ENCODE measurements at places on chromosomes 6 and 20.

DNA sequence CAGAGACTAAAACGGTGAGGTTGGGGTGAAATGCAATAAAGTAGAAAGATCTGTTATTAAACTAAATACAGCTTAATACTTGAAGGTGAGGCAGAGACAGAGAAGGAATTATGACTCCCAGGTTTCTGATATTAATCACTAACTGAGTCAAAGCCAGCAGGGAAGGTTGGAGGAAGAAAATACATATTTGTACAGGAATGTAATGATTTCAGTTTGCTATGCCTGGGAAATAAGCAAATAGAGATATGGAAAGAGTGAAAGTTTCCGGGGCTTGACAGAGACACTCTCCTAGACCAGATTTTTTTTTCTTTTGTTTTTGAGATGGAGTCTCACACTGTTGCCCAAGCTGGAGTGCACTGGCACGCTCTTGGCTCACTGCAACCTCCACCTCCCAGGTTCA, 76.8 kb downstream of the PTPRK start:
- DNase-seq = no peak

- DNase-seq = no peak
Measured at GRCh38 chr20:44686934-44687333, 28.2 kb upstream of the CCN5 start.

DNA sequence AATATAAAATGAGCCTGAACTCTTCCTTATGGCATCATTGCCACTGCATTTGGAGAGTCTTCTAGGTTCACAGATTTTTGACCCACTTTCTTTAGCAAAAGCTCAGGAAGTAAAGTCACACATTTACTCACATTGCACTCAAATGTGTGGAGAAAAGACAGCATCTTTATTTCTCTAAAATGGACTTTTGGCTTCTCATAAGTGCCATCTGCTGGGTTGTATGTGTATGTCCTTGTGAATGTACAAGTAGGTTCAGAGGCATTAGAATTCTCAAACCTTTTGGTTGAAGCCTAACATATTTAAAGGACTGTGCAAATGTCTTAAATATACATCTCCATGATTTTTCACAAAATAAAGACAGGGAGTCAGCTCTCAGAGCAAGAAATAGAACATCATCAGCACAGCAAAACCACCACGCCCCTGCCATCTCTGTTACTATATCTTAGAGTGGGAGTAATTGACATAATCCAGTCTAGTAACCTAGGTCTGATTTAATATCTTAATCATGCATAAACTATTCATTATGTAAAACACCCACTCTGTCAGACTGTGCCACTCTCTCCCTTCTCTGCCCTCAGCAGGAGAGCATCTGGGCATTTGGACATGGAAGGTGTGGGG, 42.2 kb upstream of the SPTLC3 start:
- no peak for DNase-seq

DNA sequence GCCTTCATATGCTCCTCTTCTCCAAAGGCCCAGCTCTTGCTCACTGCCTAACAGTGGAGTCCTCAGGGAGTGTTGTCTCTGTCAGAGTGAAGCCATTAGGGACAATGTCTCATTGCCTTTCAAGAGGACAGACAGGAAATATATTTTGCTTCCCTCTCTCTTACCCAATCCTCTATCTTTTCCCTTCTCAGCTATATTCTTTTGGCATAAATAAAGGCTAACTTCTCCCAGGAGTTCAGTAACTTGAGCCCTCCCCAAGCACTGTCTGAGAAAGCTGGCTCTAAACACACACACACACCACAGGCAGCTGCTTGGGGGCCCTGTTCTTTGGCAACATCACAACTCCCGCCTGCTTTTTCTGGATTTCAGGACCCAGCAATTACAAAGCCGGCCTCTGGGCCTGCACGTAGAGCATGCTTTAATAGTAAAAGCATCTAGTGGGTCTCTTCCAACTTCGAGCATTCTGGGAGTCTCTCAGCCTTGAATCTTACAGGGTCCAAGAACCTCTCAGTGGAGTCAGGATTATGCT, 34.7 kb upstream of the LAMA4 start:
- DNase-seq = no peak

DNA sequence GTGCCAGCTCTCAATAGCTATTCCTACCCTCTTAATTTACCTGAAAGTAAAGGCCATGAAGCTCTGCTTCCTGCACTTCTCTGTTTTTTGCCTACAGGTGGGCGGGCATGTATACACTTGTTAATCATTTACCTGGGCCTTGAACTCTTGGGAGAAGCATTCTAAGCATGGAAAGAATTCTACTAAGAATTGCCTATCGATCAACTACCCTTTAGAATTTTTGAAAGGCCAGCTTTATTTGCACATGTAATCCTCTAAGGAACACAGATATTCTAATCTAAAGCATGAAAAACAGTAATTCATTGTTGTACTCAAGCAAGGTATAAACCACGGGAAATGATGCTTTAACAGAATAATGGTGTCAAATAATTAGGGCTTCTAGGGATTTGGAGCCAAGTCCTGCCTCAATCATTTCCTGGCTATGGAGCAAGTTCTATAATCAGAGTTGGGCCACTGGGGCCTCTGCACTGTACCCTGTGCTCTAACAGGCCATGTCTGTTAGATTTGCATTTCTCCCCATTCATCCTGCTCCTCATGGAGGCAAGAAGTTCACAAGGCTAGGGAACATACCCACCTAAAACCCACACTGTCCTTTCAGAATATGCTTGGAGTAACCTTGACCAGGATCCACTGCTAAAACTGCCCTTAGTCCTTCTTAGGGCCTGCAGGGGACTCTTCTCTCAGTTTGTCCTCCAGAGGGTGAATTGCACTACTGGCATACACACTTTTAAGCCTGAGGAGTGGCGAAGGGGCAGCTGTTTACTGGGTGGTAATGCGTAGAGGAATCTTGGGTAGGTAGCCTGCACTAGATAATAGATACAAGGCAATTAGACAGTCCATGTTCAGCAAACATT, 276.4 kb upstream of the JAG1 start:
- DNase-seq = no peak

- no peak for DNase-seq
Measured at GRCh38 chr6:91600561-91600960, 1013.7 kb upstream of the MAP3K7 start.

DNA sequence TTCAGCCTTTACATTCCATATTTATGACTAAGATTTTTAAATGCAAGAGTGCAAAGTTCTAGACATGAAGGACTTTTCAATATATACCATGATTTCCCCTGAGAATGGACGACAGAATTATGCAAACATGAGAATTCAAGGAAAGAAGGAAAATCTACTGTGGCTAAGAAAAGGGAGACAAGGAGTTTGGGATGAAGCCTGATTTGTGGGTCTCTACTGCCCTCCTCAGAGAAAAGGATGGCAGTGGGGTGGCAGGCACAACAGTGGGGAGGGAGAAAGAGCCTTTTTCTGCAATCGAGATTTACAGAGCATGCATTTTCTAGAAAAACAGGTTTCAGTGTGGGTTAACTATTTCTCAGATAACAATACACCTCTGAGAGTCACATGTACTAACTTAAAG, 466.9 kb upstream of the NRSN1 start:
- no peak for DNase-seq

GRCh38 chr20:11431621-11432020, 486.1 kb upstream of the BTBD3 start:
- no peak for DNase-seq

GRCh38 chr6:168027521-168027920, 30.1 kb downstream of the KIF25 start:
- no peak for DNase-seq

- no peak for DNase-seq
Measured at GRCh38 chr20:32622585-32623468, 37.7 kb upstream of the NOL4L start.

DNA sequence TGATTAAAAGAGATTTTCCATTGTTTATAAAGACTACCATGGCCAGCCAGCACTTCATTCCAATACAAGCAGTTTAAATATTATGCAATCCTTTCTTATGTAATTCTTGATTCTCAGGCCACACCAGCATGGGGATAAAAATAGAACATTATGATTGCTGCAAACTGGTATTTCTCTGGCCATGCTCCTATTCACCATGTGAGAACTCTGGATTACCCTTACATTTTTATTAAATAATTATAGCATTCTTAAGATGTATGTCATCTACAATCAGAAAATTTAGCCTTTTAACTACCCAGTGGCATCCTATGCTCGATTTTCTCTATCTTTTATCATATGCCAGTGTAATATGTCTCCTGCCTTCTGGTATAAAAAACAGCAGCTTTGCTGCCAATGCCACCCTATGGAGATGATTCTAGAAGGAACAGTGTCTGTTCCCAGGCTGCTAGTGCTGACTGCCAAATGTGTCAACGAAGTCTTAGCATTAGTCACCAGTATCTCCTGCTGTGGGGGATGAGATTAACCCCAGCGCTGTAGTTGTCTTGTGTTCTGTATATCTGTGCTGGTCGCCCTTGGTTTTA, 501.4 kb downstream of the BCKDHB start:
- DNase-seq = no peak

GRCh38 chr6:150048099-150048498, 20.8 kb downstream of the ULBP3 start:
- DNase-seq = no peak

- no peak for DNase-seq
Measured at GRCh38 chr6:22250486-22250885, 46.4 kb downstream of the PRL start.

DNA sequence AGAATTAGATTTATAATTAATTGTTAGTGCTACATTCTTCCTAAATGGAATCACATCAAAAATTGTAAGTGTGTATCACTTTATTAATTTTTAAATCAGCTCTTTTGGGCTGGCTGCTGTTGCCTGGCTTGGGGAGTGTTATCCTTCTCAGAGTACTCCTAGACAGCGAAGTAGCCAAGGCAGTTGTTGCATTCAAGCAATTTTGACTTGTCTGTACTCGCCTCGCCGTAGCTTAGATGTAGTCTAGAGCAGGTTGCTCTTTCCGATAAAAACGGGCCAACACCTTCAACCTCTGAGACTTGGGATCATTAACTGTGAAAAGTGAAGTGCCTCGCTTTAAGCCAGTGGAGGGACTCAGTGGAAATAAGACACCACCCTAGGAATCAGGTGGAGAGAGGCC, 151.3 kb downstream of the FARS2 start:
- no peak for DNase-seq

GRCh38 chr6:2229742-2230141, 15.7 kb downstream of the GMDS start:
- no peak for DNase-seq

DNA sequence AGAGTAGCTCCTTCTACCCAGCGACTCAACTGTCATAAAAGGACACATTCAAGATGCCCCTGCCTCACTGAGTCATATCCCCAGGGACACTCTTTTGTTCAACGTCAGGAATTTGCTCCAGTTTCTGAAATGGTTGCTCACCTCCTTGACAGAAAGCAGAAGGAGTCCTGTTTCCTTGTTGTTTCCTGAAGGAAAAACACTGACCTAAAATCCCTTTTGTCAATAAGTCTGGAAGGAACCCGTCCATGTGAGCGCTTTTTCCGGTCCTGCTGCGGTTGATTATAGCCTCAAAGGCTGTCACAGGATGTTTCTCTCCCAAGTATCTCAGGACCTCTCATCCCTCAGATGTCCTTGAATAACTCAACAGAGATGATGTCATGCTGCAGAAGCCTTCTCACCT, 113.6 kb upstream of the PLEKHG1 start:
- no peak for DNase-seq

DNA sequence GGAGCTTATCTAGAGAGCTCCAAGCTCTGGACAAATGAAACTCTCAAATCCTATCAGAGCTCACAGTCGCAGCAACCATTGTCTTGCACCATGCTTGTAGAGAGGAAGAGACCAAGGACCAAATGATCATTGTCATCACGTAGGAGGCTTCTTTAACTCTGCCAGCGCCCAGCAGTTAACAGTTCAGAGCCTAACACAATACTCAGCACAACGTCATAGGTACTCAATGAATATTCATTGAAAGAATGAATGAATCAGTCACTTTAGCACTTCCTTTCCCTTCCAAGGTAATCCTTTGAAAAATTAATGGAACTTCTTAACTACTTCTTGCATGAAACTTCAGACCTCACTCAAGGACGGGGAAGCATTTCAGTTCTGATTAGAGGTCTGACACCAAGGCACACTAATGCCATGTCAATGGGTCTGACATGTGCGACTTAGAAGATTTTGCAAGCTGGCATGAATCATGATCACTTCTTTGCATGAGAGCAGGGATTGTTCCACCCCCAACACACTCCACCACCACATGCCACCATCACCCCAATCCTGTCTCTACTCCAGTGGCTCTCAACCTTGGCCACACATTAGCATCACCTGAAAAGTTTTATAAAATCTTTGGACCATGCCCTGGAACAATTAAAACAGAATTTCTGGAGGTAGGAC, 45.1 kb downstream of the KHDC1L start:
- no peak for DNase-seq

- no peak for DNase-seq
Measured at GRCh38 chr20:3134151-3134550, 25.5 kb downstream of the FASTKD5 start.

DNA sequence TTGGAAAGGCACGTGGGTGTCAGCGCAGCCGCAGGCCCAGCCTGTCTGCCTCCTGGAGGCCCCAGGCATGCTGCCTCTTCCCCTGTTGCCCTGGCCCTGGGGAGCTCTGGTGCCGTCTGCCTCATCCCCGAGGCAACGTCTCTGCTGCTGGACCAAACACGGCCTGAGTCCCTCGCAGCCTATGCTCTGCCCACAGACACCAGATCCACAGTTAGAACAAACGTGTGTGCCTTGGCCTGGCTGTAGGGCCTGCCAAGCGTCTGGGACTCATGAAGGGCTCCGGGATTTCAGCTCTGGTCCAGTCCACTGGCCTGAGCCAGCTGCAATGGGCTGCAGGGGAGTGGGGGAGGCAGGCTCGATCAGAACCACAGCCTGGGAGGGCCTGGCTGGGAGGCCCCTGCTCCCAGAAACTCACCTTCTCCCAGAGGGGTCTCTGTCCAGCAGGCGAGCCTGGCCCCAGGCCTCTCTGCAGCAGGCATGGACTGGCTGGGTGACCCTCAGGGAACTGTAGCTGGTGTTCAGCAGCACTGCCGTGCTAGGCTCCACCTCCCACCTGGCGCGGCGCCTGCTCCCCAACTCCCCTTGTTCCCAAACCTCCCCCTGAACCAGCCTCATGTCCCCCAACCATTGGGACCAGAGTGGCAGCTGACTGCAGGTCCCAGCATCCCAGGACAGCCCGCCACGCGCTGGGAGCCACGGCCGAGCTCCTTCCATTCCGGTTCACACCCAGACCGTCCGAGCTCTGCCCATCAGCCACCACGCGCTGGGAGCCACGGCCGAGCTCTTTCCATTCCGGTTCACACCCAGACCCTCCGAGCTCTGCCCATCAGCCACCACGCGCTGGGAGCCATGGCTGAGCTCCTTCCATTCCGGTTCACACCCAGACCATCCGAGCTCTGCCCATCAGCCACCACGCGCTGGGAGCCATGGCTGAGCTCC, 197.0 kb downstream of the DLL1 start:
- DNase-seq = no peak

DNA sequence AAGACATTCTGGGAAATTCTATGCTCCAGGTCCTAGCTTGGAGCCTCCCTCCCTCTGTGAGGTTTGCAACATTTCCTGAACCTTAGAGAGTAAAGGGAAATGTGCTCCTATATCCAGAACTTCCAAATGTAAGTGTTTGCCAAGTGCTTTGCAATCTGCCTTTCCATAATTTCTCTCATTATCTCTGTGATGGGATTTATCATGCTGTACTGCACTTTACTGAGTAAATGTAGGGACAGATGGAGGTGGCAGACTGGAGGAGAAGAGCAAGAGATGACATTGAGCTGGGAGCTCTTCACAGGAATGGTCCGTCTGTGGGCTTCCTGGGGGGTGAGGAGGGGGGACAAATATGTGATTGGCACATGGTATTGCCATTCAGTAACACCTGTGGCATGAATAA, 184.3 kb downstream of the SOX4 start:
- DNase-seq = no peak

GRCh38 chr6:110690106-110690654, 125.1 kb downstream of the CDK19 start:
- no peak for DNase-seq

- no peak for DNase-seq
Measured at GRCh38 chr20:7829776-7830175, 110.5 kb downstream of the HAO1 start.
